HCT116 (cell line): ENCODE measurements at places on chromosomes 16 and 17. TPM values are rescaled to one million over a fixed set of nuclear protein-coding genes. Genes with fewer than 3 reads are reported as not detected.

The KCNH4 gene
- total RNA-seq = not detected

The TMEM235 gene
- not detected for total RNA-seq

The ENPP7 gene
- not detected for total RNA-seq

The TPSD1 gene
- total RNA-seq = not detected

The KRTAP9-2 gene
- total RNA-seq = not detected

The TNFRSF13B gene
- total RNA-seq = not detected

The GALNS gene
- total RNA-seq = 44.6 TPM

The DNAI2 gene
- total RNA-seq = not detected

The MT3 gene
- not detected for total RNA-seq

The LHX1 gene
- 0.44 TPM for total RNA-seq

The HOXB6 gene
- 64.8 TPM for total RNA-seq

The IL17C gene
- not detected for total RNA-seq

The OSGIN1 gene
- total RNA-seq = 19.8 TPM

The CCL3 gene
- 0.98 TPM for total RNA-seq

The MFAP4 gene
- total RNA-seq = 0.52 TPM

The ZNF385C gene
- total RNA-seq = 1.1 TPM

The NACA2 gene
- total RNA-seq = not detected

The ABCA5 gene
- 6.8 TPM for total RNA-seq

The KRTAP3-1 gene
- not detected for total RNA-seq
